Brain microvascular endothelial cell (primary cell): ENCODE measurements at places on chromosomes 7 and 10.

DNA sequence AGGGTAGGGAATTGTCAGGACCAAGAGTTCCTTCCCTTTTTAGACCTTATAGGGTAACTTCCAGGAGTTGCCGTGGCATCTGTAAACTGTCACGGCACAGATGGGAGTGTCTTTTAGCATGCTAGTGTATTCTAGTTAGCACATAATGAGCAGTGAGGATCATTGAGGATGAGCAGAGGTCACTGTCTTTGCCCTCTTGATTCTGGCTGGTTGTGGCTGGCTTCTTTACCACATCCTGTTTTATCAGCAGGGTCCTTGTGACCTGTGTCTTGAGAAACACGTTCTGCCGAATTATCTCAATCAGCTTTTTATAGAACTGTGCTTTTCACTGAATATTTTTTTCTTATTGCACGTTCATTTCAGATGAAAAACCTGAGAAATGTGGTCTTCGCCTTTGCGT lies 41.5 kb downstream of the MINPP1 start:
- peak; percentile 18 for DNase-seq

DNA sequence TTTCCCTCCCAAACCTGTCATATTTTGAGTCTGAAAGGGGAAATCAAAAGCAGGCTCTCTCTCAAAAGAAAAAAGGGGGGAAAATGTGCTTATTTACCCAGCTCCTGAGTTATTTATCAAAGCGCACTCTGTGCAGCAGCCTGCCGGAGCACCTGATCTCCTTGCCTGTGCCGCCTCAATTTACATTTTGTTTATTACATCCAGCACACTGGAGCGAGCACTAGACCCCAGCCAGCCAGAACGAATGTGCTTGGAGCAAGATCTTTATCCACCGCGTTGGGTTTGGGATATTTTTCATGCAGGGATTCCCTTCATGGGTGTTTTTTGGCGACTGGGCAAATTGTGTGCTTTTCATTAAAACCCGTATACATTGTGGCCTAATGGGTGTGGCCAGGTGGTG lies 161.9 kb upstream of the INSYN2A start:
- DNase-seq: no peak

DNA sequence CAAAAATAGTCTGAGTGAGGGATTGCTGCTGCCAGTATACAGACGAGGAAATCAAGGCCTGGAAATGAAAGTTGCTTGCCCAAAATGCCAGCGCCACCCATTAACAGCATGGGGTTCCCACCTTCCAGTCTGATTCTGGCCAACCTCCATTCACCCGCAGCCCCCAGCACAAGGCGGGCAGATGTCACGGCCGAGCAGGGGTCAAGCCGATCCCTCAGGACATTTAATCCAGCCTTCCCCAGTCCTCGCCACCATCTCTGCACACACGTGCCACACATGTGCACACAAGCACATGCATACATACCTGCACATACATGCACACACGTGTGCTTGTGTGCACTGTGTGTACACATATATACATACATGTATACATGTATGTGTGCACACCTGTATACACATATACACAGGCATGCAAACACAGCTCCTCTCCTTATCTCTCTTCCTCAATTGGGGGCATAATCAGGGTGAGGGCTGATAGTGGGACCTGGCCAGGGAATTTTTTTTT lies 122.9 kb downstream of the GRID1 start:
- no peak for DNase-seq

GRCh38 chr10:12681252-12681651 lies 320.3 kb downstream of the CCDC3 start:
- DNase-seq: no peak

- no peak for DNase-seq
Measured at GRCh38 chr7:2710286-2710655, 22.3 kb downstream of the AMZ1 start.

GRCh38 chr10:69570050-69570816 lies 3.0 kb downstream of the NEUROG3 start:
- DNase-seq: no peak
